NCI-H1436 treated with DMSO at 0.1 percent for 48 hours (cell line): ENCODE measurements at places on chromosomes 2 and 18.

DNA sequence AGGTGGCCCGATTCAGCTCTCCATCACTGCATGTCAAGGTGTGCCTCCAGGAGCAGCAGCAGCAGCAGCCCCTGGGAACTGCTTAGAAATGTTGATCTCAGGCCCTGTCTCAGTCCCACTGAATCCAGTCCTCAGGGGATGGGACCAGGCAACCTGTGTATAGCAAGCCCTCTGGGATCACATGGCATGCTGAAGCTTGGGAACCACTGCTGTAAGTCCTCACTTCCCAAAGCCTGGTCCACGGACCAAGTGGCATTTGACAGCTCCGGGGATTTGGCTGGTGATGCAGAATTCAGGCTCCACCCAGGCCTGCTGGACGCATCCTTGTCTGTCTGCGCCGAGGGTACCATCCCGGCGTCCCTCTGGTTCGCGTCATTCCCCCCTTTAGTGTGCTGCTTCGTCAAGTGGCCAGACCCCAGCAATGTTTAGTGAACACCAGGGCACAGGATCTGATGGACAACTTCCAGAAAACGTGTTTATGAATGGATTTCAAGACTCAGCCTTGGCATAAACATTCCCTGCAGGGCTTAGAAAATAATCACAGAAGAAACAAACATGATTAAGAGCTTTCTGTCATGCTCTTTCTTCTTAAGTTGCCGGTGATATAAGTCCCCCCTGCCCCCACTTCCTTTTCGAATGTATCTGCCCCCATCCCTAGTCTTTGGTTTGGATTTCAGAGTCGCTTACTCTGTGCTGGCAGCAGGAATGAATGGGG is 234.0 kb downstream of the GBX2 start:
- no peak for DNase-seq

DNA sequence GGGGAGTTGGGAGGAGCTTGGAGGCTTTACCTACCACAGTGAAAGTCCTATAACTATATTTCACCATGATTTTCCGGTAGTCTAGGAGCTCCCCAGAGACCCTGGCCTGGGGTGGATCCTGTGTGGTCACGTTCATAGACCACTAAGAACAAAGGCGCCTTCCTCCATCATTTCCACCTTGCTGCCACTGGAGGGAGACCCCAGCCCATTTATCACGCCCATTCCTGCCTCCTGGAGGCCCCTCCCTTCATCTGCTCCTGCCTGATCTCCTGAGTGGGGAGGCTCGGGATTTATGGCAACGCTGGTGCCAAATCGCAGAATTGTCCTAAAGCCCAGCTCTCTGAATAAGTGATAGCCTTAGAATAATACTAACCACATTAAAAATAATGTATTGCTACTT is 507.6 kb upstream of the SPHKAP start:
- no peak for DNase-seq

DNA sequence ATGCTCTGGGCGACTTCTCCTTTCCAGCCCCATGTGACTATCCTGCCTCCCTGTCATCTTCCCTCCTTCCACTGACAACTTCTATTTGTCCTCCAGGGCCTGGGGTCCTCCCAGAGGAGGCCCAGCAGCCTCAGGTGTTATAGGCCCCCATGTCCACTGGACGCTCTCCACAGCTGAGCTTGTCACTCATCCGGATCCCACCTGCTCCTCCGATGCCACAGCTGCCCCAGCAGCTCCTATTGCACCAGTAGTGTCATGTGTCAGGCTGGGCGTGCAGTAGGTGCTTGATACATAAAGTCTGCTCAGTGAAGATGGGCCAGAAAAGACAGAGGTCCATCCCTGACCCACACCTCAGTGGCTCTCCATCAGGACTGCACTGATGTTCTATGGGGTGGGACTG is 305.7 kb upstream of the MYT1L start:
- DNase-seq, result no peak

DNA sequence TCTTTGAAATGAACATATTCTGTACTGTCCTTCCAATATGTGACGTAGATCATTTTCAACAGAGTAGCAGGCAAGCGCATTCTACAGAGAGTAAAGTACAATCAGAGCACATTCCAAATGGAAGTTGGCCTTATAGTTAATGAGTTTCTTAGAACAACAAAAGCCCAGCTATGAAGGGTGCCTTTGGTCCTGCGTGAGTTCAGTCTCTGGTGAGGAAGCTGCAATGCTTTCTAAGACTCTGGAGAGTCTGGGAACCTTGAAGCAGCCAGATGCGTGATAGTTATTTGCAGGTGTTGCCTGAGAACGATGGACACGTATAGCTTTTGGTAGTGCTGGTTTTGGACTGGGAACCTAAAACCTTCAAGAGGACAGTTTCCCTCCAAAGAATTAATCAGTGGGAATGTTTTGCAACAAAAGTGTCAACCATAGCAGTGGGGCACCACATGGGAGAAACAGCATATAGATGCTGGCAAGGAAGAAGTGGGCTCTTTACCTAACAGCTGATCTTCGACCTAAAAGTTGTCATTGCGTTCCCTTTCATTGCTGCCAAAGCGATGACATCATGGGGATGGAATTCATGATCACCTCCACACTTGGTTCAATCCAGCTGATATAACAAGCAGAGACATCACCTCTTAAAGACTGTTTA is 9.3 kb upstream of the SNORC start:
- no peak for DNase-seq

GRCh38 chr18:44156776-44157335 is 523.8 kb upstream of the SETBP1 start:
- no peak for DNase-seq

DNA sequence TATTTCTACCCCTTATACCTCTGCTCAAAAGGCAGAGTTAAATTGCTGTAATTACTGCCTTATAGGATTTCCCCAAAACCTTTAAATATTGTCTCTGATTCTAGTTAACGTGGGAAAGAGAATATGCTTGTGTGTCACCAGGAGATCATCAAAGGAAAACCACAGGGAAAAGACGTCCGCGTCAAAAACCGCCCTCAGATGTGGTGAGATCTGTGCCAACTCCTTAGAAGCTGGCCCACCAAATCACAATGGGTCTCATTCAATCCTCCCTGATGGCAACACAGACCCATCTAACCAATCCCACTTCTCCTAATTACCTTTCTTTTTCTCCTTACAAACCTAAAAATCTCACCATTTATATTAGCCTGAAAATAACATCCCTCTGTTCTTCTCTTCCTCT is 25.4 kb downstream of the VPS54 start:
- no peak for DNase-seq

DNA sequence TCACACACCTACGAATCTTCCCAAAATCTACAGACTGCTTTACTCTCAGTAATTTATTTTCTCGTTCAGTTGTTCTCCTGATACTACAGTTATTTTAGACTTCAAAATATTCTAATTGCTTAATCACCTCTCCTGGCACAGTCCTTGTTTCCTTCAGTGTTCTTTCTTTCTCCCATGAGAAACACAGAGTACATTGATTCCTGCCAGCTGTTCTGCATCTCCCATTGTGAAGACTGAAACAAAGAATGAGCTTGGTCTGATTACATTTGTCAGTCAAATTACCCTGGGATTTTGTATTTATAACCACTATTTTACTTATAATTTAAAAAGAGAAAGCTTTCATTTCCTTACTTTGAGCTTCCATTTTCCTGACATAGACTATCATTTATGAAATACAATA is 63.9 kb upstream of the TANK start:
- peak; percentile 21 for DNase-seq

DNA sequence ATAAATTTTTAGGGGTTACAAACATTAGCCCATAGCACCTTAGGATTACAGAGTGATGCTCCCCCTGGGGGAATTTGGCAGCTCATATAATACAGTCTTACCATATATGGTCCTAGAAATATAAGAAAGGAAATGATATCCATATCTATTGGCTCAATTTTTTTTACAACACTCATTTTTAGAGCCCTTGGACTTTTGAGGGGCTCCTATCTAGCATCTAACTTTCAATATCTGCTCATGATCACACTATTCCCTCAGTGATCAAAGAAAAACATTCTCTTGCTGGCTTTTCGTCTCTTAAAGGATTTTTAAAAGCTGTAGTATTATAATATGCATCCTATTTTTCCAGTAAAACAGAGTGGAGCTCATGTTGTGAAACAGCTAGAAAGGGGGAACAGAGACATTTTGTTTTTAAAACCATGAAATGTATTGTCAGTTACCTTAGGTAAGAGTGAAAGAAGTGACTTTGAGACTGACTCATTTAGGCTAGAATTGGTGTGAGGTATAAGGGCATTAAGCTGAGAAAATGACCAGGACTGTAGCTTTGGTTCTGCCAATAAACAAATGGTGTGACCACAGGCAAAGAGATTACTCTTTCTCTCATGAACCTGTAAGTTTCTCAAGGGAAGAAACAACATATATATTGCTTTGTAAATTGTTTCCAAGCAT is 65.8 kb downstream of the ALPK2 start:
- no peak for DNase-seq

DNA sequence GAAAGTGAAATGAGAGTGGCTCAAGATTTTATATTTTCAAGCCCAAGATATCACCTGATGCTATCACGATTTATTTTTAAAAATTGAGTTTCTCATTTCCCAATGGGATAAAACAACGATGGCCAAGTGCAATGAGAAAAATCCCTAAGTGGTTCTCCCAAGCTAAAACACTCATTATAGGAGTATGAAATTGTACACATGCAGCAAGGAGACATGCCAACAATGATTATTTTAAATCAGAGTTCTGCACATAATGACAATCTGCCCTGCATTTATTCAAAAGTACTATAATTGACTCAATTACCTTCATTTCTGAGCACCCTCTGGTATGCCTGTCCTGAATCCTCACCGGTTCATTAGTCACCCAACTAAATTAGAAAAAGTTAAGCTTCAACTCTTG is 12.7 kb downstream of the CYTIP start:
- DNase-seq, result no peak

- no peak for DNase-seq
Measured at GRCh38 chr18:45357686-45358470, 257.4 kb upstream of the SLC14A2 start.

- no peak for DNase-seq
Measured at GRCh38 chr2:104938231-104938941, 84.5 kb downstream of the POU3F3 start.

- no peak for DNase-seq
Measured at GRCh38 chr18:38250971-38251370, 685.4 kb upstream of the CELF4 start.

DNA sequence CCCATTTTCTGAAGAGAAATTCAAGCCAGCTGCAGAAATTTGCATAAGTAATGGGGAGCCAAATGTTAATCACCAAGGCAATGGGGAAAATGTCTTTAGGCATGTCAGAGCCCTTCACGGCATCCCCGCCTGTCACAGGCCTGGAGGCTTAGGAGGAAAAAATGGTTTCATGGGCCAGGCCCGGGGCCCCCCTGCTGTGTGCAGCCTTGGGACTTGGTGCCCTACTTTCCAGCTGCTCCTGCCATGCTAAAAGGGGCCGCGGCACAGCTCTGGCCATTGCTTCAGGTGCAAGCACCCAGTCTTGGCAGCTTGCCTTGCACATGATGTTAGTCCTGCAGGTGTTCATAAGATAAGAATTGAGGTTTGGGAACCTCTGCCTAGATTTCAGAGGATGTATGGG is 1235.7 kb downstream of the DPP10 start:
- no peak for DNase-seq

DNA sequence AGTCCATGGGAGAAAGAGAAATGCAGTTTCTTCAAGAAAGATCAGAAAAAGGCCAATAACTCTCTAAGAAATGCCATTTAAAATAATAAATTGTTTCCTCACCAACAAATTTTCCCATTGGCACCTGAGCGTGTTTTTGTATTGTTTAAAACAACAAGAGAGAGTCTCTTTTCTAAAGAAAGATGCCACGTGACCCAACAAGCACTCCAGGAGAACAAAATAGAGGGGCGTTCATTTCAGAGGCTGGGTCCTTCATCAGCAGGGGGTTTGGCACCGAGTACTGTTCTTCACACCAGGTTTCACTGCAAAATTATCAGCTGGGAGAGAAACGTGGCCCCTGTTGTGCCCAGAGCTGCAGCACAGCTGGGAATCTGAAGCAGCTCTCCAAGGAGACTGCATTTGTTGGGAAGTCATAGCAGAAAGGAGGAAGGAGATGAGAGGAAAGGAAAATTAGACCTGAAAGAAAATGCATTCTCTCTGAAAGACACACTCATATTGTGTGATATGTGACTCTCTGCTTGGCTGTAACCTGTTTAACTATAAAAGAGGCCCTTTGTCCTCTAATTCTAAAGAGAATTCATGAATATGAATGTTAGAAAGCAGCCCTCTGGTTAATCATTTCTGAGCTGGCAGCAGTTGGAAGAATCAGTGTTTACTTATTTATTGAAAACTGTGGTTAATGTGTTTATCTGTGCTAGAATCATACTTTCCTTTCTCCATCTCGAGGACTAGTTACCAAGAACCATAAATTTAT is 205.3 kb upstream of the CDH20 start:
- peak; percentile 33 for DNase-seq

DNA sequence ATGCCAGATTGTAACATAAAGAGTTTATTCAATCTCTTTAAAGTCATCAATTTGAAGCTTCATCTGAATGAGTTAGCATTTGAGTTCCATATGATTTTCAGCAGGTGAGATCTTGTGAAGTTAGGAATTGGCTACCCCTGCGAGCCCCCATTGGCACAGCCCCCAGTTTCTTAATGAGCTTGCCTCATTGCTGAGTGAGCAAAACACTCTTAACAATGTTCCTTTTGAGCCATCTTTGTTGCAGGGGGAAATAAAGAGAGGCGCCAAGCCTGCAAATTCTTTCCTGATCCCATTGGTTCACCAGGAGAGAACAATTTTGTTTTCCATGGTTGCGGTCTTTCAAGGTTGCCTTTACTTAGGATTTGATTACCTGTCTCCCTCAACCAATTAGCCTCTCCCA is 18.7 kb downstream of the DPP10 start:
- no peak for DNase-seq

DNA sequence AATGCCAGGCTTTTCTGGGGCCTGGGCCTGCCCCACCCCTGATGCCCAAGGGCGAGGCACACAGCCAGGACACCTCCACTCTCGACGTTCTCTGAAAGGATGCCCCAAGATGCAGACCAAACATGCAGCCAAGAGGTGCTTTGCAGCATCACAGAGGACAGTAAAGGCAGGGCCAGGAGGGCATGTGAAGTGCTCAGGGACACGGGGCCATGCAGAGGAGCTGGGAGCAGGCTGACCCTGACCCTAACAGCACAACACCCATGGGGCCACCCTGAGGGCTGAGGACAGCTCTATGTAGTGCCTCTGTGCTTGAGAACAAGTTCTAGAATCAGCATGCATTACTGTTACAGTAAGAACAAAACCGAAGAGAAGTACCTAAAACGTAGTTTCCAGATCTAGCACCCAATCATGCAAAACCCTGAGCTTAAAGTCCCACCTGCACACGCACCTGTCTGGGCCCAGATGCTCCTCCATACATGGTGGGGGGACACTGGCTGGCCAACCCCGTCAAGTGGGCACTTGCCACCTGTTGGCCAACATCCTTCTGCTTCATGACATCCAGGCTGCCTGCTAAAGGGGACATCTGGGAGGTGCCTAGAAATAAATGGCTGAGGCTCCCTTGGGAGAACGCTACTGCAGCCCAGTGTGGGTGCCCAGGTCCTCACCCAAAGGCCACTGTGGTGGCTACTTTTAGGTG is 15.4 kb downstream of the HS6ST1 start:
- no peak for DNase-seq

GRCh38 chr18:56083097-56083521 is 495.1 kb upstream of the TCF4 start:
- no peak for DNase-seq
